ENCODE measurements at places on chromosomes 3 and 15.
A peak's percentile ranks its signal among the peaks of the same experiment; 100 is the strongest.

- no peak for DNase-seq
These were observed 30.2 kb upstream of the VPS8 start for GRCh38 chr3:184781801-184782200.

GRCh38 chr3:66014056-66014455, 24.7 kb downstream of the MAGI1 start:
- DNase-seq = no peak

DNA sequence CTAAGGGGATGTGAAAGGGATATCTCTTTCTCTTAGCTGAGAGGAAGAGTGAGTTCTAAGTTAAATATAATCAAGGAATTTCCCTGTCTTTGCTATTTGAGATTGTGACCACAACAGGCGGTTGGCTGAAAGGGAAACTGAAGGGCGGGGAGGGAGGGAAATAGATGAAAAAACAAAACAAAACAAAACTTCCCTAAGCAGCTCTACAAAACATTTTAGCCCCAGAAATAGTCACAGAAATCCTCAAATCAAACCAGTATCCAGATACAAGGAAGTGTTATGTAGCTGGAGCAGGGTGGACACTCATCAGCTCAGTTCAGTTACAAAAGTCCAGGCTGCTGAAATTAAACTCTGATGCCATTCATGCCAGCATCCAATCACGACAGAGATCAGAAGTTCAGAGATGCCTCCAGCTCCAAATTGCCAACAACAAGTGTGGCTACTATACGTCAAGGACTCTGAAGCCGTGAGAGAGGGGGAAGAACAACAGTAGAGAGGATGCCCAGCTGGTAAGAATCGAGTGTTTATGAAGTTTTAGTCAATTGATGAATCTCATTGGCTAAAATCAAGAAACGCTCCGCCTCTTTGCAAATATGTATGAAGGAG, 319 bp upstream of the TP63 start:
- DNase-seq = no peak

GRCh38 chr3:42733501-42734262, 31.1 kb upstream of the HHATL start:
- DNase-seq = no peak

- no peak for DNase-seq
These were observed 166.7 kb downstream of the NUP210 start for GRCh38 chr3:13253208-13253937.

GRCh38 chr3:138213398-138214085, 26.4 kb downstream of the ARMC8 start:
- DNase-seq = no peak

GRCh38 chr3:141402476-141403171, 34.3 kb downstream of the ZBTB38 start:
- DNase-seq = no peak

DNA sequence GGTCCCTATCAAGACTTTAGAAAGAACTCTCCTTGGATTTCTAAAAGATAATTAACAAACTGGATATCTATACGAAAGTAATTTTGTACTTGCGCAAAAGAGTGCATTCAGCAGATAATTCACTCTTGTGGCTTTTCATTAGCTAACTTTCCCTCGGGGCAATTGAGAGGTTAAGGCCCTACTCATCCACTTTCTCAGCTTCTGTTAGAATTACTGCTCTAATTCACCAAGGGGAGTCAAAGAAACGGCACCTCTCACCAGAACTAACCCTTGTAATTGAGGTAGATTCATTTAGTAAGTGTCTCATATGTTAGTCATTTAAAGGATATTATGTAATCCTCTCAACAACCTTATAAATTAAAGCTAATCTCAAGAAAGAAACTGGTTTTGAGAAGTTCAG, 22.5 kb upstream of the MB21D2 start:
- no peak for DNase-seq

DNA sequence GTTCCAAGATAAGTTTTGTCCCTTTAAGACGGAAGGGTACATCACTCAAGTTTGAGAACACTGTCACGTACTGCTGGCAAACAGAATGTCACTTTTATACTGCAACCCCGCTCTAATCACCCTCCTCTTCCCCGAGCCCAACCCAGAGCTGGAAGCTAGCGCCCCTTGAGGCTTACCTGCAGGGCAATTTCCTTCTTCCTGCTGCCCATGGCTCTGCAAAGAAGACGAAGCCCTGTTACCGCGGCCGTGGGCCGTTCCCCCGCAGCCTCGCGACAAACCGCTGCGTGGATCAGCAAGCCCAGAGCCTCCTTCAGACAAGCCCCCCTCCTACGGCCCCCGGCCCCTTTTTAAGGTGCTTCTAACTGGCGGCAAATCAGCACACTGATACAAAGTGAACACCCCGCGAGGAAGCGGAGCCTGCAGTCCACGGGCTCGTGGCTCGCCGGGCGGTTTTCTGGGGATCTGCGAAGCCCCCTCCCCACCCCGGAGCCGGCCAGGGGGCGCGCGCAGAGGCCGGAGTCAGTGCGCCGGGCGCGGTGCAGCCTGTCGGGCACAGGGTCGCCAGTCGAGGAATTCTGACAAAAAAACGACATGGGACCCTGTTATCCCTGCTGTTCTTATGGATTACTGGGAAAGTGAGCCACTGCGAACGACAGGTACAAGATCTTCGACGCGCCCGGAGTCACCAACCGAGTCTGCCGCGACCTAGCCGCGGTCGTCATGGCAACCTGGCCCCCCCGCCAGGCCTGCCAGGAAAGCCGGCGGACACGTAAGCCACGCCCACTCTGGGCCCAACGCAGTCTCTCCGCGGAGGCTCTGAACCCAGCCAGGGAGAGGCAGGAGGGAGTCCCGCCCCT, at the start of gene NME9:
NME9 (minus strand) TSS at position 725 of the 857 bp plus-strand sequence; CDS start at position 209, 516 bp downstream.
- DNase-seq = peak; percentile 82

DNA sequence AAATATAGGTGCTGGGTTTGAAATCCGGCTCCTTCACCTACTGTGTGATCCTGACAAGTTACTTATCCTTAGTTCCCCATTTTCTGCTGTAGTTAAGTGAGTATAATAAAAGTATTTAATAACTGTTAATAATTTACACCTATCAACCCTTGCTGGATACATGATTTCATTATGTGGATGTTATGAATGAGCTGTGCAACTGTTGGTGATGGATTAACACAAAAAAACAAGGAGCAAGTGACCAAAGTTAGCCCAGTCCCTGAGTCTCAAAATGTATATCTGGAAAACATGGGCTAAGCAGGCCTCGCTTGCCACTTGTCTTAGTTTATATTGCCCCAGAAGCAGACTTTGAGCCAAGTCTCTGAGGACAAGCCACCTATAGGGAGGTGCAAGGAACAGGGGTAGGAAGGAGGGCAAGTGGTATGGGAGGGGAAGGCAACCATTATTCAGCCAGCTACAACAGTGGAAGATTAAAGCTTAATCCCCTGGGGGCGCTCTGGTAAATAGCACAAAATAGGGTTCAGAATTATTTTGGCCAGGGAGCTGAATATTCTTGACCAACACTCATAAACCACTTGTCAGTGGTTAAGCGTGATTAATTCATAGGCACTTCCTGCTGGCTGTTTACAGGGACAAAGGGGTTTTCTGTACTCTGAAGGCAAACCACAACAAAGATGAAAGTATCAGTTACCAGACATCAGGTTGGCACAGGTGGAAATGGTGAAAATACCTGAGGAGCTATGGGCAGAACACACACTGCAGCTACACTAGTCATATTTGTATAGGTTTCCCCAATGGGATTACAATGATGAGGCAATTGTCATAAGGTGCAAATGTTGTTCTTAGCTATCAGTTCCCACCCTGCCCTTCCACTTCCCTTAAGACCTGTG, 76.2 kb downstream of the TRIM42 start:
- DNase-seq = no peak

- no peak for DNase-seq
These were observed 79.3 kb upstream of the LSAMP start for GRCh38 chr3:116524453-116525210.

DNA sequence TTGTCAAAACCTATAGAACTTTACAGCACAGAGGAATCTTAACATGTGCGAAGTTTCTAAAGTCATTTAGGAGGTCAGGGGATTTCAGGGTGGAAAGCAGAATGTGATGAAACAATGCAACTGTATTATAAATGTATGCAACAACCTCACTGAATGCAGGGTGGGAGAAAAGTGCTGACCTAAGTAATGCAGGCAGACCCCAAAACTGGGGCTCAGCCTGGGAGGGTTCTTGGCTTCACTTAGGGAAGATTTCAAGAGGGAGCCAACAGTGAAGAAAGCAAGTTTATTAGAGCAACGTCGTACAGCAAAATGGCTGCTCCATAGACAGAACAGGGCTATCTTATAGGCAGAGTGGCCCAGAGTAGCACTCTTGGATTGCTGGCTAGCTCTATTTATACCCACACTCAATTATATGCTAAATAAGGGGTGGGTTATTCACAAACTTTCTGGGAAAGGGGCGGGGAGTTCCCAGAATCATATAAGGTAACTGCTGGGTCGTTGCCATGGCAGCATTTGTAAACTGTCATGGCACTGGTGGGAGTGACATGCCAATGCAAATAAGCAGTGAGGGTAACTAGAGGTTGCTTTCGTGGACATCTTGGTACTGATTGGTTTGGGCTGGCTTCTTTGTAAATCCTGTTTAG, 14.2 kb upstream of the CAND2 start:
- no peak for DNase-seq

DNA sequence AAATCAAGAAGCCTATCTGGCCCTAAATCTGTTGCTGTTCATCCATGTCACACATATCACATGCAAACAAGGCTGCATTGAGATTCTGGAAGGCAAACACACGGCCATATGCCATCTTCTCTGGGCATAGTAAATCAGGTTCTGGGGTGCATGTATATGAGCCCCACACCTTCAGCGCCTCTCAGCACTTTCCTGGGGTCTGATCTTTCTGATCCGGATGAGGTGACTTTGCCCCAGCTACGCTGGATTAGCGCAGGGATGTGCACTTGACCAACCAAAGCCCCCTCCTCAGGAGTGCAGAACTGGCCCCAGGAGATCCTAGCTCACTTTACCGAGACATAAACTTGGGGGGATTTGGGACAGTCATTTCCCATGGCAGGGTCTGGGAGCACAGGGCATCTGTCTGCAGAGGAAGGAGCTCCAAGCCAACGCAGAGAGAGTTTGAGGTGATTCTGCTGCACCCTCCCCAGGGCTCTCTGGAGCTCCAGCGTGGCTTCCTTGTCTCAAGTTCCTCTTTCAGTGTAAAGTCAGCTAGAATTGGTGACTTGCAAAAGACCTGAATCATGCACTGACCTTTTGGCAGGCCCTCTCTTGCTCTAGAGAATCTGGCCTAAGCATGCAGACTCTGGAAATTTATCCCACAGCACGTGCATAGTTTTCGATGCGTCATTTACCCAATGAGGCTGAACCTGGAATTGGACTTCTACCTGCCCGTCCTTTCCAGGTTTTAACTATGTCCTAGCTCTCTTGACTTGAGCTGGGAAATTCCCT, 63.5 kb upstream of the KLF13 start:
- no peak for DNase-seq

- DNase-seq = no peak
These were observed 179.4 kb upstream of the CGNL1 start for GRCh38 chr15:57196865-57197264.

- no peak for DNase-seq
These were observed 54.2 kb downstream of the MSL2 start for GRCh38 chr3:136141891-136142290.

- DNase-seq = no peak
These were observed 894 bp upstream of the ANKRD63 start for GRCh38 chr15:40283615-40284300.

DNA sequence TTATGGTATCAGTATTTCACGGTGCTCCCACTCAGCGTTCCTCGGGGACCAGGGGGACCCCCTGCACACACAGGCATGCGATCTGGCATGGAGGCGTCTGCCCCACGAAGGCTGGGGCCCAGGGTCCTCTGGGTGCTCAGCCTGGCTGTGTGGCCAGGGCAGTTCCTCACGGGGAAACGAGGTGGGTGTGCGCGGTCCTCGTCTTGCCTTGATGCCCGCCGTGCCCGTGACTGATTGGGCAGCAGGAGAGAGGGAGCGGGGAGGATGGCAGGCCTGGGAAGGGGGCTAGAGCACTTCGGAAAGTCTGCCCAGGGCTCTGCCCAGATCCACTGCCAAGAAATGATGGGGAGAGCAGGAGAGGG, 10.9 kb downstream of the LINGO1 start:
- no peak for DNase-seq

Measured in SHP77 treated with DMSO at 0.1 percent for 48 hours (cell line).